Stimulated activated CD4-positive, alpha-beta T cell treated with anti-CD3 and anti-CD28 coated beads, Interleukin-1b, Interleukin-23, amount 100 ng/mL, for 24 hours (primary cell): ENCODE measurements at places on chromosomes 5 and 9.
A peak's percentile ranks its signal among the peaks of the same experiment; 100 is the strongest.

GRCh38 chr9:115209601-115210306 lies 91.8 kb upstream of the TNC start:
- DNase-seq, result peak; percentile 2

DNA sequence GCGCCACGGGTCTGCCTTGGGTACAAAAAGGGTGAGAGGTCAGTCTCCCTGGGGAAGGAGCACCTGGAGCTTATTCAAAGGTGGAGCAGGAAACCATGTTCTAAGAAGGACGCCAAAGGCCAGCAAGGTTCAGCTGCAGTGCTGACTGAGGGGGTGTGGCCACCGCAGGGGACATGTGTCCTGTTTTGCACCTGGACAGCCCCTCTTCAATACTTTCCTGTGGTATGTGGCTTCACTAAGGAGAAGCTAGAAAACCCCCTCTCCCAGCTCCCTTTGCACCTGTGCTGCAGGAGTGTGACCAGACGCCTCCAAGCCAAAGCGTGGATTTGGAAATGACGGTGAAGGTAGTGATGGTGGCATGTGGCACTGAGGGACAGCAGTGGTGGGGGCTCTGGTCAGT lies 23.6 kb downstream of the TRIM14 start:
- no peak for DNase-seq

- DNase-seq, result no peak
Measured at GRCh38 chr9:7037176-7037575, 279.4 kb downstream of the KDM4C start.

DNA sequence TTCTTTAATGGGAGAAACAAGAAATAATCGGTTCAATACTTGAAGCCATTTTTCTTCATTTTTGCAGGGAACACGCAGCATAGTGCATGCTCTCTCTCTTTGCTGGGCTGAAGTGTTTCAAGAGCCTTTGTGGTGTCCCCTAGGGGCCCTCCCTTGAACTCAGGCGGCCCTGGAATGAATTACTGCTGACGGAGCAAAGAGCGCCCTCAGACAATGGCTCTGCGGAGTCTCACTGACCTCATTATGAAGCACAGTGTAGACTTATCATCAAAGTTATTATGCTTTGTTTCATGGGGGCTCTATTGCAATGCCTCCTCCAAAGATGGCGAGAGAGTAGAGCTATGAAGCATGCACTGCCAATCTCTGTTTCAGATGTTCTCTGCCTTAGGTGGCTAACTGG lies 64.8 kb upstream of the ADCY2 start:
- DNase-seq, result no peak

DNA sequence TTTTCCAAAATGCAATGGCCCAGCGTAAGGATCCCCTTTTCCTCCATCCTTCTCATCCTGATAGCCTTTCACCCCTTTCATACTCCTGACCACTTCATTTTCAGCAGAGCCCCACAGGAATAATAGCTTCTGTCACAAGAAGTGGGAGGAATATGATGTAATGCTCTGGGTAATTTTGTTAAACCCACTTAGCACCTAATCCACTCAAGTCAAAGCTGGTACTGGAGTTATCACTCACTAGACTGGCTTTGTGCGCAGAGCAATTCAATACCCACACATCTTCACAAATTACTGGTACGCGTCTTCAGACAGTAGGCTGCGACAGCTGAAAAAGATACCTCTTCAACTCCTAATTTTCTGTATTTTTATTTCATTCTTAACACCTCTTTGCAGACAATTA lies 2232.8 kb upstream of the WWC1 start:
- DNase-seq, result no peak

DNA sequence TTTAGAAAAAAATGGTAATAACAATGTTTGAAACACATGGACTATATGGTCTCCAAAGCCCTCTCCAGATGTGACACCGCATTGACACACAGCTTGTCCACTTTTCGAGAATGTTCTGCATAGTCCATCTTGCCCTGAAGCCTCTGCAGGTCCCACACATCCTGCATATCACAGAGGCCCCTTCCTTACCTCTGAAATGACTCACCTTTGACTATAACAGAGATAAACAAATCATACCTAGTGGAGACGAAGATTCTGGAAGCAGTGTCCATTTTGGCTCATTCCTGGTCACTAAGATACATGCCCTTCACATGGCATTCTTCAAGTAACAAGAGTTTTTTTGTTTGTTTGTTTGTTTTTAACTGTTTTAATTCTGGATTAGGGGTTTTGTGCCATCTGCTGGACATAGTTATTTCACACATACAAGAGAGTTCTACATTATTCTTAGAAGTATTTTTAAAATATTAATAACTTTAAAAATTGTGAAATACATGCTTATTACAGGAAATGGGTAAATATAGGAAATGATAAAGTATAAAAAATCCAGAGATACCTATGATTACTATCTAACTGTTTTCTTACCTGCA lies 5.1 kb downstream of the ARL14EPL start:
- no peak for DNase-seq

GRCh38 chr5:168819004-168819621 lies 239.9 kb upstream of the PANK3 start:
- DNase-seq, result no peak

DNA sequence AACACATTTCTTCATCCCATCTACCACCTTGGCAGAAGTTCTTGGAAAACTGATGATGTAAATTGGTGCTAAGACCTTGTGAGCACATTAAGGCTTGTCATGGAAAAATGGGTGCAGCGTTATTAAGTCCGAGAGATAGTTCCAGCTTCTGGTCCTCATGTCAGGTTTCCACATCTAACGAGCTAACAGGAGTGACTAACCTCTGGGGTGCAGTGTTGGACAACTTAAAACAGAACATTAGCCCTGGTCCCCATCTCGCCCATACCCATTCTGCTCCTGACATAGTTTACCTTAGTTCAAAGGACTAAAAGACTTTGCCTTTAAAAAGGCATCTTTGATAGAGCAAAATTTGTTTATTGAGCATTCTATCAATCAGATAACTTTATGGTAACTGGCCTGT lies 128.0 kb downstream of the SLC1A3 start:
- no peak for DNase-seq
